Epithelial cell of alveolus of lung (primary cell): ENCODE measurements at places on chromosomes 2 and 18. TPM values are rescaled to one million over a fixed set of nuclear protein-coding genes. Genes with fewer than 3 reads are reported as not detected.

Gene SERPINB12
- total RNA-seq: not detected in 2 replicates

Gene RAPGEF4
- 0.13 and 2.1 TPM in 2 replicates for total RNA-seq

Gene CRYGD
- total RNA-seq: not detected in 2 replicates

Gene WDPCP
- 2.6 and 7.0 TPM in 2 replicates for total RNA-seq
